Left ventricle myocardium inferior (tissue), 1 donor: ENCODE measurements at places on chromosomes 7 and 10.

DNA sequence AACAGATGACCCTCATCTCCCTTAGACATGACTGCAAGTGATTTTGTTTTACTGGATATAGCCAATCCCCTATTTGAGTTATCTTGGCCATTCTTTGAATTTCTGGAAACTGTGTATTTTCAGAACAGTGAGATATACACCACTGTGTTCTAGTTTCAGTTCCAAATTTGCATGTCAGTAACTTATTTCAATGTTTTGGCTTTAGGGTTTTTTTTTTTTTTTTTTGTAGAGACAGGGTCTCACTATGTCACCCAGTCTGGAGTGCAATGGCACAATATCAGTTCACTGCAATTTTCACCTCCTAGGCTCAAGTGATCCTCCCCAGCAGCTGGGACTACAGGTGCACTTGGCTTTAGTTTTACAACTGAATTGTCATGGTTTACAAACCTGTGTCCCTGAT is 67.2 kb downstream of the ATAD1 start:
- H3K27ac ChIP-seq, result no peak overlapping the region
- no peak overlapping the region for H3K4me3 ChIP-seq
- no peaks in the 10 kb centered on the region for H3K27me3 ChIP-seq
- no peak for DNase-seq
- no peaks in the 10 kb centered on the region for H3K4me1 ChIP-seq

DNA sequence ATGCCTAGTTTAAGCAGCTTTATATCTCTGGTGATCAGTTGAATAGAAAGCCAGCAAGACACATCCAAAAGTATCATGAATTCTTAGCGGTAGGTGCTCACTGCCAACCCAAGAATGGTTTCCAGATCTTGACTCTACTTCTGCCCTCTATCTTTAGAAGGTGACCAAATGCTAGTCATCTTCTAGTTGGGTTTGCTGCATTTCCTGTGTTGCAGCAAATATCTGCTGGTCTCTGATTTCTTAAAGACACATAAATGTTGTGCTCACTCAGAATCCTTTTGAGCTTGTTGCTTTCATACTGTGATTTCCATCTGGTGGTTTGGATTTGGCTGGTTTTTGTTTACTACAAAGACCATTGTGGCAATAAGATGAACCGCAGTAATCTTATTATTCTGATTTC is 2.2 kb downstream of the CDC123 start:
- DNase-seq, result no peak
- H3K27me3 ChIP-seq, result no peaks in the 10 kb centered on the region
- no peak overlapping the region for H3K4me3 ChIP-seq
- H3K36me3 ChIP-seq, result peaks cover 38% of the 10 kb centered on the region

- no peak for DNase-seq
- peaks cover 13% of the 10 kb centered on the region for H3K27me3 ChIP-seq
- H3K4me3 ChIP-seq, result no peak overlapping the region
Measured at GRCh38 chr10:27494116-27494805, 9.8 kb upstream of the RAB18 start.

- no peaks in the 10 kb centered on the region for H3K36me3 ChIP-seq
- H3K4me1 ChIP-seq, result no peaks in the 10 kb centered on the region
- H3K27me3 ChIP-seq, result no peaks in the 10 kb centered on the region
- no peak overlapping the region for H3K27ac ChIP-seq
Measured at GRCh38 chr10:64636461-64636860, 1115.3 kb downstream of the REEP3 start.

- no peak overlapping the region for H3K4me3 ChIP-seq
- peak overlapping the region; percentile 38 for H3K27ac ChIP-seq
- H3K27me3 ChIP-seq, result no peaks in the 10 kb centered on the region
- DNase-seq, result no peak
- peaks cover 8% of the 10 kb centered on the region for H3K36me3 ChIP-seq
Measured at GRCh38 chr10:60271319-60272040, 118.2 kb downstream of the ANK3 start.

DNA sequence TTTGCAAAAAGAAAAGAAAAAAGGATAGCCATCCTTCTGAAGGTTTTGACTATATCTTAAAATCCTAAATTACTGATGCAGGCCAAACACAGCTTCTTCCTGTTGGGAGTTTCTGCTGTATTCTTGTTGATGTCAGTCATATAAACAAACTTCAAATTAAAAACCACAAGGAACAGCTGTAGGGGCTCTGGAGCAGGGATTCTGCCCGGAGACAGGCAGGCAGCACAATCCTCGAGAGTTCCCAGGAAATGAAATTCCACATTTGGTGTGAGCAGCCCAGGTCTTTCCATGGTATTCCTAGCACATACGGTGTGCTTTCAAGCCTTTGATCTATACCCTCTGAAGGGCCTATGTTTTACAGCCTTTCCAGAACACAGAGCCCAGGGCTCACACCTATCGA is 43.2 kb downstream of the INSYN2A start:
- H3K27me3 ChIP-seq, result no peaks in the 10 kb centered on the region
- H3K4me3 ChIP-seq, result no peak overlapping the region
- no peak overlapping the region for H3K27ac ChIP-seq
- H3K4me1 ChIP-seq, result peaks cover 26% of the 10 kb centered on the region
- no peaks in the 10 kb centered on the region for H3K36me3 ChIP-seq

DNA sequence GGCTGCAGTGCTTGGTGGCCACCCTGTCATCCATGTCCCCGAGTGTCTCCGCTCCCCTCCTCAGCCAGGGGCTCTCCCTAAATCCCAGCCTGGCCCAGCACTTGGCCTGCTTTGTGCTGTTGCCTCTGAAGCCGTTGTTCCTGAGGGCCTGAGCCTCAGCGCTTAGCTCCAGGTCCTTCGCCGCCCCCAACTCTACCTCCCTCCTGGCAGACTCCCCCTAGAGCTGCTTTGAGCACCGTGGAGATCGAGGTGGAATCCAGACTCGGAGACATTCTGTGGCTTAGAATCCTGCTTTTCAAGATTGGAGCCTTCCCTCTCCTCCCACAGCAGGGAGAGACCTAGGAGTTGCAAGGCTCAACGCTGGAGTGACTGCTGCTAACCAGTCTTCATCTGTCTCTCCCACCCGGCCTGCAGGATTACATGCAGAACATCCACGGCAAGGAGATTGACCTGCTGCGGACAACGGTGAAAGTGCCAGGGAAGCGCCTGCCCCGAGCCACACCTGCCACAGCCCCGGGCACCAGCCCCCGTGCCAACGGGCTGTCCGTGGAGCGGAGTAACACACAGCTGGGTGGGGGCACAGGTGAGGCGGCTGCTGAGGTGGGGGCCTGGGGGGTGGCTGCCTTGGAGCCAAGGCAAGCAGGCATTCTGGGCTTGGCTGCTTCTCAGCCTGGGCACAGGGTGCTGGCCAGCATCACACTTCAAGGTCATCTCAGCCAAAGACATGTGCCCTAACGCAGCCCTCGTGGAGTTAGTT is 33.3 kb downstream of the GBX1 start:
- peaks cover 61% of the 10 kb centered on the region for H3K4me1 ChIP-seq
- no peaks in the 10 kb centered on the region for H3K27me3 ChIP-seq
- H3K27ac ChIP-seq, result peak overlapping the region; percentile 12
- no peak overlapping the region for H3K4me3 ChIP-seq

GRCh38 chr7:2403718-2404648 is 572 bp downstream of the CHST12 start:
- H3K27ac ChIP-seq, result peak overlapping the region; percentile 90
- peak overlapping the region; percentile 97 for H3K4me3 ChIP-seq
- DNase-seq, result peak; percentile 40
- no peaks in the 10 kb centered on the region for H3K36me3 ChIP-seq
- H3K27me3 ChIP-seq, result no peaks in the 10 kb centered on the region

DNA sequence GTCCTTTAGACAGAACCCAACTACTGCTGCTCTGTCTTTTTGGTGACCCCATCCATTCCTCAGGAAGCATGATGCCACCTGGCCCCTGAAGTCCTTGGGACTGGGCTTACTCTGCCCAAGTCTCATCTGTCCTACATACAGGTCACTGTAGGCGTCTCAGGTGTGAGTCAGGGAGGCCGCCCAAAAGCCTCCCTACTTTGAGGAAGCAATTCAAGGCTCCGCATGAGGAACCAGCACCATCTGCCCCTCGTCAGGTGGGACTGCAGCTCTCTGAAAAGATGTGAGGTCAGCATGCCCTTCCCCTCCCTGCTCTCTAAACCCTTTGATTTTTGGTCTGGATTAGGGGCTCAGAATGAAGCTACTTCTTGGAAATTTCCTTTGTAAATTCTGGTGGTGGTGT is 354.8 kb downstream of the CXCL12 start:
- DNase-seq, result no peak
- no peaks in the 10 kb centered on the region for H3K27me3 ChIP-seq
- H3K27ac ChIP-seq, result no peak overlapping the region
- H3K4me1 ChIP-seq, result peaks cover 9% of the 10 kb centered on the region
- no peaks in the 10 kb centered on the region for H3K36me3 ChIP-seq

- H3K27ac ChIP-seq, result no peak overlapping the region
- no peak for DNase-seq
- no peaks in the 10 kb centered on the region for H3K4me1 ChIP-seq
- no peak overlapping the region for H3K4me3 ChIP-seq
Measured at GRCh38 chr7:84792231-84792893, 394.5 kb downstream of the SEMA3D start.

DNA sequence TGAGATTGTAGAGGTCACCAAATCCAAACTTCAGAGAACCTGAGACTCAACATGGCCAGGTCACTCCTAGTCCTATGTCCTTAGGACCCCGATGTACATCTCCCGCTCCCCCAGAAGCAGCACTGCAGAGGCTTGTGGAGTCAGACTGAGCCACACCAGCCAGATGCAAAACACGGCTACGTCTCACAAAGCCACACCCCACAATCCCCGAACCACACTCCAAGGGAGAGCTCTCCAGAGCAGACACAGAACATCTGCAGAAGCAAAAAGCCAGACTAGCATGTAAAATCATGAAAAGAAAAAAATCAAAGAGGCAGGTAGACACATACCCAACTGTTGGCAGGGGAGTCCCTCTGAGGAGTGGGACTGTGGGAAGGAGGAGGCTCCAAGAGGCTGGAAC is 104.9 kb downstream of the CTBP2 start:
- peaks cover 96% of the 10 kb centered on the region for H3K4me1 ChIP-seq
- H3K36me3 ChIP-seq, result no peaks in the 10 kb centered on the region
- H3K4me3 ChIP-seq, result no peak overlapping the region
- DNase-seq, result no peak
- no peaks in the 10 kb centered on the region for H3K27me3 ChIP-seq

- peaks cover 75% of the 10 kb centered on the region for H3K36me3 ChIP-seq
- peak overlapping the region; percentile 87 for H3K27ac ChIP-seq
- H3K27me3 ChIP-seq, result no peaks in the 10 kb centered on the region
- no peak overlapping the region for H3K4me3 ChIP-seq
Measured at GRCh38 chr7:107206136-107206535, 37.3 kb downstream of the HBP1 start.

DNA sequence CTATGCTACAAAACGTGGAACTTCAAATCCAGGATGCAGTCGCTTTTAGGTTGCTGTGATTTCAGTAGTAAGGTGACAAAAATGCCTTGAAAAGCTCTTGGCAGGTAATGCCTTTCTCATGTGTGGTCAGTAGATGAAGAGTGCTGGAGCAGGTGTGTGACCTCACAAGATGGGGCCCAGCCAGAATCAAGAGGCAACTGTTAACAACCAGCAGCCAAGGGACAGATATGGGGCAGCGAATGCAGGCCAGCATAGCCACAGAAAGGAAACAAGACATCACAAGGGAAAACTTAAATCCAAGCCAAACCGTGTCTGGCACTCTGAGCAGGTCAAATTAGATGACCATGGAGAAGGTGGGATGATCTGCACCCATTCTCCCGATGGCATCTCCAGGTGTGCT is 12.3 kb downstream of the HUS1 start:
- no peak overlapping the region for H3K4me3 ChIP-seq
- peak; percentile 34 for DNase-seq
- H3K36me3 ChIP-seq, result peaks cover 76% of the 10 kb centered on the region
- H3K27ac ChIP-seq, result peak overlapping the region; percentile 34
- H3K27me3 ChIP-seq, result no peaks in the 10 kb centered on the region

- no peak overlapping the region for H3K27ac ChIP-seq
- H3K4me3 ChIP-seq, result no peak overlapping the region
- H3K36me3 ChIP-seq, result no peaks in the 10 kb centered on the region
- H3K4me1 ChIP-seq, result no peaks in the 10 kb centered on the region
- H3K27me3 ChIP-seq, result no peaks in the 10 kb centered on the region
Measured at GRCh38 chr7:93365341-93365740, 133.2 kb downstream of the VPS50 start.

DNA sequence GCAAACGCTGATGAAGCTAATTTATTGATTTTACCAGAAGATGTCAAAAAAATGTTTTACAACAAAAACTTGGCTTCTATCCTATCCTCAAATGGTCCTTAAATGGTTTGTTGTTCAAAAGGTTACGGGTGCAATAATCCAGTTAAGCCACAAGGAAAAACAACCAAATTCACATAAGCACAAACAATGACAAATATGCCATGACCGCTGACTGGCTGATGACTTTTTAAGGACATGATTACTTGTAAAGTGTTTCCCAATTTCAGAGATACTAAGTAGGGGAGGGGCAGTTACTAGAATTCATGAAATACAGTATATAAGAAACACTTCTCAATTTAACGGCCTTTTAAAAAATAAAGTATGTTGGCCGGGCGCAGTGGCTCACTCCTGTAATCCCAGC is 28.8 kb downstream of the ABI1 start:
- no peak overlapping the region for H3K27ac ChIP-seq
- H3K4me1 ChIP-seq, result peaks cover 11% of the 10 kb centered on the region
- no peaks in the 10 kb centered on the region for H3K36me3 ChIP-seq
- H3K27me3 ChIP-seq, result no peaks in the 10 kb centered on the region

GRCh38 chr7:100185726-100186125 is 8.0 kb downstream of the STAG3 start:
- DNase-seq, result no peak
- H3K36me3 ChIP-seq, result no peaks in the 10 kb centered on the region
- H3K27me3 ChIP-seq, result peaks cover 16% of the 10 kb centered on the region
- no peaks in the 10 kb centered on the region for H3K4me1 ChIP-seq

DNA sequence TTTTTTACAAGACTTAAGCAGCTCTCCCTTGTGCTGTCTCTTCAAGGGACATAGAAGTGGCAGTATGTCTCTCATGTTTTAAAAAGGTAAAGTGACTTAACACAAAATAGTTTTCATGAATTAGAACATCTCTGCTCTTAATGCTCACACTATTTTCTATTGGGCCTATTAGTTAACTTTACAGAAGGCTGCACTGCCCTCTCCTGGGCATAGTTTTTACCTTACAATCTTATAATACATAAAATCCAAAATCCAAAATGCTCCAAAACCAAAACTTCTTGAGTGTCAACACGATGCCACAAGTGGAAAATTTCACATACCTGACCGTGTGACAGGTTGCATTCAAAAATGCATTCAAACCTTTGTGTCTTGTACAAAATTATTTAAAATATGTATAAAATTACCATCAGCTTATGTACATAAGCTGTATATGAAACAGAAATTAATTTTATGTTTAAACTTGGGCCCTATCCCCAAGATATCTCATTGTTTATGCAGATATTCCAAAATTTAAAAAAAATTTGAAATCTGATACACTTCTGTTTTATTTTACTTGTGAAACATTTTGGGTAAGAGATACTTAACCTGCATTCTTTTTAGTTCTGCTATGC is 25.8 kb downstream of the TES start:
- no peaks in the 10 kb centered on the region for H3K27me3 ChIP-seq
- H3K27ac ChIP-seq, result no peak overlapping the region
- no peak for DNase-seq
- H3K4me3 ChIP-seq, result no peak overlapping the region
